ENCODE measurements at places on chromosomes 7 and 10.

GRCh38 chr7:38704041-38704547 is 72.9 kb upstream of the AMPH start:
- DNase-seq: no peak

DNA sequence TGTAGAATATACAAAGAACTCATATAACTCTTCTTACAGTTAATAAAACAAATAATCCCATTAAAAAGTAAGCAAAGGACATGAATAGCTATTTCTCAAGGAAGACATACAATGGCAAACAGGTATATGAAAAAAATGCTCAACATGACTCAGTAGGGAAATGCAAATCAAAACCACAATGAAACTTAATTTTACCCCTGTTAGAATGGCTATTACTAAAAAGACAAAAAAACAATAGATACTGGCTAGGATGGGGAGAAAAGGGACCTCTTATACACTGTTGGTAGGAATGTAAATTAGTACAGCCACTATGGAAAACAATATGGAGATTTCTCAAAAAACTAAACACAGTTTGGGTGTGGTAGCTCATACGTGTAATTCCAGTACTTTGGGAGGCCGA is 37.8 kb downstream of the HERPUD2 start:
- no peak for DNase-seq

DNA sequence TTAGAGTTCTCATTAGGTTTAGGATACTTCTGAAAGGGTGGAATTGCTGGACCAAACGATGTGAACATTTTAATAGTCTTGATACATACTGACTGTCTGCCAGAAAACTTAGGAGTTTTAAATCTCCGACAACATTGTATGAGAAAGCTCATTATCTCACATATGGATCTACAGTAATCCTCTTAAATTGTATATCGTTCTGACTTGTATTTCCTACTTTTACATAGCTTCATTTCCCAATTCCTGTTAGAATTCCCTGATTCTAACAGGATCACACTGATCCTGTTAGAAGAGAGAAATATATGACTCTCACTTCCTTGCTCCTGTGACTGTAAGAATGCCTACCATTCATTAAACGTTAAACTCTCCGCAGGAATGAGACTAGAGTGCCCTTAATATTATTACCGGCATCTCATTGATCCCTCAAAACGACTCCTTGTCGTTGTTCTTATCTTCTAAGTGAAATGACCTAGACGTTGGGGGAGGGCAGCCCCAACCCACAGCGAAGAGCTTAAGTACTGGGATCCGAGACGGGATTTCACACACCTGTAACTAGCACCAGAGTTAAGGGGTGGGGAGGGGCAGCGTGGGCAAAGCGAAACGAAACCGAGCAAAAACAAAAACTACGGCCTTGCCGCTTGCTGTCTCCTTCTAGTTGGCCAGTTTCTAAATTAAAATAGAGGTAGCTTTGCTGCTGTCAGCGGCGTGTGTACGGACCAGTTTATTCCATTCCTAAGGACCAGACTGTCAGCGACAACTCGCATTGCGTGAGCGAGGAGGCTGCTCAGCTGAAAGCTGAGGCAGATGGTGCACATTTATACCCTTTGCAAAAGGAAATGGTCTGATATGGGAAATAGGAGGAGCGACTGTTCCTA is 678 bp upstream of the TMEM106B start:
- DNase-seq: no peak

GRCh38 chr7:77627309-77627676 is 69.0 kb upstream of the RSBN1L start:
- no peak for DNase-seq

DNA sequence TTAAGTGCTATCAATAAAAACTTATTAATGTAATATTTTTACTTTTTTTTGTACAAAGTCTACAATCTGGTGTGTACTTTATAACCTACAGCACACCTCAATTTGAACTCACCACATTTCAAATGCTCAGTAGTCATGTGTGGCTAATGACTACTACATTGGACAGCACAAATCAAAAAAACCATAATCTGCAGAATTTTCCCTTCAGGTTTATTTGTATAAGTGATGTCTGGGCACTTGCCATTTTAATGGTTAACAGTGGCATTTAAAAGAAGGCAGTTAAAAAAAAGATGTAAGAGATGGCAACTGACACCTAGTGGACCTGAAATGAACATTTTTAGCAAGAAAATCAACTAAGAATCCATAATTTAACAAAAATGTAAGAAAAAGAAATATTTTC is 124.6 kb upstream of the NRBF2 start:
- no peak for DNase-seq

- DNase-seq: no peak
Measured at GRCh38 chr10:30094601-30095000, 35.2 kb upstream of the JCAD start.

DNA sequence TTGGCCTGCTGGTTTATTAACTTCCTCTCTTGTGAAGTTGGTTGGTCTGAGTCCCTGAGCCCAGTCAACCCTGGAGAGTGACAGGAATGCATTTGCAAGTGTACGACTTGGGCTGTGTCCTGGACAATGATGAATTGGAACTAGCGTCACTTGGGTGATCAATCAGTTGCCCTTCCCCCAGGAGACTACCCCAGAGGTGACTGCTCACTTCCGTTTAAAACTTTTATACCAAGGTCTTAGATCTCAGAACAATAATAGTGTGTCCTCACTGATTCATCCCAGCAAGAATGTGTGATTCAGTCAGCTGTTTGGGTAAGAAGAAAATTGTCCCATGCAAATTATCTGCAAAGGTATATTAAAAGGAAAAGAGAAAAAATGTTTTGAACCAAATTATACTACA is 102.9 kb upstream of the ARMC3 start:
- no peak for DNase-seq

GRCh38 chr10:76884673-76885275 is 752.8 kb downstream of the KCNMA1 start:
- DNase-seq: no peak

GRCh38 chr10:79331226-79331625 is 16.0 kb upstream of the PPIF start:
- DNase-seq: no peak

- no peak for DNase-seq
Measured at GRCh38 chr7:82286798-82287140, 156.8 kb downstream of the CACNA2D1 start.

DNA sequence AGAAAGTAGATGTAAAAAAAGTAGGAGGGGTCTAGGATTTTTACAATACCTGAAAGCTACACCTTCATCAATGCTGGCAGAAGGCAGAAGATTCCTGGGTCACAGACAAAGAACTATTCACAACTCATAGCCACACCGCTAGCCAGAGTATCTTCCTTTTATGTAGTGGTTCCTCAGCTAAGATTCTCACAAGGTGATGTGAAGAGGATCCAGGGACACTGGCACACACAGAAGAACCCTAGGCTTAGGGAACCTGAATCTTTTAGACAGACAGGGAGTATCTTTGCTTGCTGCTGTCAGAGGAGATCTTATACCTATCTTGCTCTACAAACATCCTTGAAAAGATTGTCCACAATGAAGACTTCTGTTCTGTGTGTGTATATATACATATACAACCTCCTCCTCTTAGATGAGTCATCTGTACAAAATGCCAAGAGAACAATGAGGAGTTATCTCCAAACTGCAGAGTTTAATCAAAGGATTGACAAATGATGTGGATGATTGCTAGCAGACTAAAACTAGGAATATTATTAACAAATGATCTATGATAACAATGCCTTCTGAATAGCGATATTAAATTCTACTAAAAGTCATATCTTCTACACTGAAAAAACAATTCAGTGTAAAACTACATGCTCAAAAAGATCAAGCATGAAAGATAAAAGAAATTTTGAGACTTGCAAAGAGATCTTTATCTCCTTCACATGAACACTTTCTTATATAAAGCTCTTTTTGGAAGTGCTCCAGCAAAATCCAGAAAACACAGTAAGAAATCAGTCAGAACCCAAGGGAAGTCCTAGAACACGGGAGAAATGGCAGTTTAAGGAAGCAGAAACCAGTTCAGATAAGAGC is 409.3 kb downstream of the PARD3 start:
- DNase-seq: no peak

GRCh38 chr10:79298403-79299244 is 48.6 kb upstream of the PPIF start:
- DNase-seq: peak; percentile 76

- DNase-seq: peak; percentile 29
Measured at GRCh38 chr7:151626422-151627115, 106.9 kb upstream of the RHEB start.

GRCh38 chr10:78313636-78314035 is 280.0 kb downstream of the RPS24 start:
- no peak for DNase-seq

DNA sequence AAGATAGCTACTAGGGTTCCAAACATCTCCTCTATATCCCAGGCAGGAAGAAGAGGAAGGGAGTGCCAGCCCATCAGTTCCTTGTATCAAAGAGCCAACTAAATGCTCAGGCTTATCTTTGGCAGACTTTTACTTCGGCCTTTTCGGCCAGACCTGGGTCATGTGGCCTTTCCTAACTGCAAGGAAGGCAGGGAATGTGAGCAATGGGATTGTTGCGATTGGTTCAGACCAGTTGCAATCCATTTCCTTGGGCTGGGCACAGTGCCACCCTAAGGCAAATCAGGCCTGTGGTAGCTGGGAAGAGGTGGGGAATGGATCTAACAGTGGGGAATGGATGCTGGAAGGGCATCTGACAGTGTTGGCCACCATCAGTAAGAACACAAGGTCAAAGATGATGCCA is 109.9 kb downstream of the RPS24 start:
- DNase-seq: no peak

GRCh38 chr7:18202315-18203045 is 174.8 kb upstream of the PRPS1L1 start:
- DNase-seq: no peak

DNA sequence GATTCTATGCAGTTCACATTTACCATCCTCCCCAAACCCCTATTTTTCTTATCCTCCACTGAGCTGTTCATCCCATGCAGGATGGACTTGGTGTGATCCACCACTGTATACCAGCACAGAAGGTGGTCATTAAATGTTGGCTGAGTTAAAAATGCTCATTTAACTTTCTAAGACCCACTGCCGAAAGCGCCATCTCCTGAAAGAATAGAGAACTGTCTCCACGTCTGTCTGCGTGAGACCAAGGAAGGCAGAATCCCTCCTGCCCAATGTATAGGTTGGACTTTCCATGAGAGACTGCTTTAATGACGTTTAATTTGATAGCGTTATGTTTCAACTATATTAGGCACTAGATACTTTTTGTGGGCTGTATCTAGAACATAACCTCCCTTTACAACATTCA is 124.3 kb downstream of the GPAM start:
- DNase-seq: no peak

- DNase-seq: no peak
Measured at GRCh38 chr7:42692621-42693020, 219.2 kb downstream of the C7orf25 start.

GRCh38 chr7:12403287-12404181 is at the start of gene VWDE:
Gene VWDE, minus strand, starts transcription at chr7:12403865. Its CDS starts 149 bp downstream, at chr7:12403716.
- DNase-seq: peak; percentile 81

GRCh38 chr7:20440472-20441105 is 109.9 kb downstream of the ITGB8 start:
- peak; percentile 68 for DNase-seq

- peak; percentile 69 for DNase-seq
Measured at GRCh38 chr7:80018941-80019808, 115.5 kb upstream of the GNAI1 start.

DNA sequence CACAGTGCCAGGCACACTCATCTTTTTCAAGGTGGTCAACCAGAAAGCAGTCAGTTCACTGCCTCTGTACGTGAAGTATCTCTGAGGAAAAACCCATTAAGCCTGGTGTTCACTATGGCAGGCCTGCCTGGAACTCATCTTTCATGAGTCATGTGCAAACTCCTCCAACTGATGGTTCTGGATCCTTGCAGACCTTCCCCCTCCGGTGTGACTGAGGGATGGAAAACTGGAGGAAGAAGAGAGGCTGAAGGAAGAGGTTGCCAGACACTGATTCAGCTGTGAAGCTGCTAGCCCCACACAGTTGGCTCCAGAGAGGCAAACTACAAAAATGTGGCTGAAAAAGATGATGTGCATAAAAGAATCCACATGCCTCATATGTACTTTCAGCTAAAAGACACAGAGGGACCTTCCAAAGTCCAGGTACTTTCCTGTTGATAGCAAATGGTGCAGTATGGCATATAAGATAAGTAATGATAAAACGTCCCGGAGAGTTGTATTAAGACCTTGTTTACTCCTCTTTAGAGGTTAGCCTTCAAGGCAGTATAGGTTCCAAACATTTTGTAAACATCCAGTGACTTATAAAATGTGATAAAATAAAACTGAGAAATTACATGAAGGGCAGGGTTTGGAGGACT is 2.7 kb downstream of the CYP3A5 start:
- DNase-seq: no peak

GRCh38 chr7:148819697-148820360 is 64.3 kb downstream of the EZH2 start:
- no peak for DNase-seq

DNA sequence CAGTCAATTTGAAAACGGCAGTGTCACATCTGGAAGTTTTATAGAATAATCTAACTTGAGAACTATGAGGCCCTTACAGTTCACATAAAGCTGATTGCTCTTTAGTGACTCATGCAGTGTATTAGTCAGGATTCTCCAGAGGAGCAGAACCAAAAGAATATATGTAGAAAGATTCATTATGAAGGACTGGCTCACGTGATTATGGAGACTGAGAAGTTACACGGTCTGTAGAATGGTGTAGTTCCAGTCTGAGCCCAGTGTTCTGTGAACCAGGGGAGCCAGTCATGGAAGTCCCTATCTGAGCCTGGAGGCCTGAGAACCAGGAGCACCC is 21.5 kb downstream of the RBM33 start:
- DNase-seq: no peak

GRCh38 chr7:91814189-91814588 is 66.3 kb downstream of the MTERF1 start:
- no peak for DNase-seq

GRCh38 chr7:135920478-135920877 is 56.7 kb downstream of the MTPN start:
- DNase-seq: no peak

GRCh38 chr10:5497948-5498730 is 1.2 kb downstream of the CALML5 start:
- DNase-seq: no peak

DNA sequence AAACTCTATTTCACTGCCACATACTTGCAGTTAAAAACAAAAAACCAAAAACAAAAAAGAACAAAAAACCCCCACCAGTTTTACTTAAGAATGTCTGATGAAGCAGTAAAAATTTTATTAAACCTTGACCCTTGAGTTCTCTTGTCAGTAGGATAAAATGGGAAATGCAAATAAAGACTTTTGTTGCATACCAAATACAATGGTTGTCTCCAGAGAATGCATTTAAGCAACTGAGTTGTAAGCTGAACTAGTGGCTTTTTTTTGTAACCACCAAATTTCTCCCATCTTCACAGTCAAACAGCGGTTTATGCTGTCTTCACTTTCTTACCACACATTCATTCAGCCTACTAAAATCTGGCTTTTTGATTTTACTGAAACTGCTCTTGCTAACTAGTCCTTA is 3.1 kb downstream of the SYPL1 start:
- DNase-seq: no peak

GRCh38 chr7:154167807-154168206 is 115.6 kb downstream of the DPP6 start:
- DNase-seq: no peak

GRCh38 chr10:43361547-43362190 is 9.8 kb upstream of the FXYD4 start:
- no peak for DNase-seq

GRCh38 chr10:7788639-7789286 is 786 bp downstream of the ATP5F1C start:
- DNase-seq: peak; percentile 57
